ENCODE measurements at places on chromosomes 1 and 21.
A peak's percentile ranks its signal among the peaks of the same experiment; 100 is the strongest.

GRCh38 chr21:38712071-38712470, 93.7 kb upstream of the ETS2 start:
- no peak for DNase-seq

GRCh38 chr1:2127187-2128145, 67.1 kb downstream of the FAAP20 start:
- DNase-seq = peak; percentile 76

DNA sequence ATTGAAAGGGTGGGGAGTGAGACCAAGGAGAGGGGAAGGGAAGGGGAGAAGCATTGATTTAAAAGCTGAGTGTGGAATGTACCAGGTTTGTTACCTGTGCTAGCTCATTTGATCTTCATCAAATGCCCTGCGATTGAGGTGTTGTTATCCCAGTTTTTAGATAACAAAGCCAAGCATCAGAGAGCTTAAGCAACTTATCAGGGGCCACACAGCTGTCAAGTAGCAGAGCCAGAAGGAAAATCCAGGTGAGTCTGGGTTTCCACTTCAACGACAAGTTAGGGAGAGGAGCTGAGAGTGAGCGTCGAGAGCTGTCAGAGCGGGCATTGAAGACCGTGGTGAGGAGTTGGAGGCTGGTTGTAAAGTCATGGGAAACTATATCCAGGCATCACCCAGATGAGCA, 146.9 kb upstream of the IRF2BP2 start:
- DNase-seq = no peak

DNA sequence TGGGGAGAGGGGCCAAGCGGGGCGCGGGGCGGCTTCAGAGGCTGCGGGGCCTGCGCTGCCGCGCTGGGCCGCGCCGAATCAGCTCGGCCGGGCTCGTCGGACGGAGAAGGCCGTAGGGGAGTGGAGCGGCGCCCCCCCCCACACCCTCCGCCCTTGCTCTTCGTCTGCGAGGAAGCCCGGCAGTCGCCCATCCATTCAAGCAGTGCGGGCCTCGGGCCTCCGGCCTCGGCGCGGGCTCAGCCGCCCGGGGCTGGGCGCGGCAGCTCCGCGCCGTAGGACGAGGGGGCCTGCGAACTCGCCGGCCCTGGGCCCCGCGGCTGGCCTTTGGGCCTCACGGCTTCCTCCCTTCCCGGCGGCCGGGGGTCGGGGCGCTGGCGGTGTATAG, 564 bp downstream of the CTPS1 start:
- no peak for DNase-seq

GRCh38 chr1:217137210-217137881, 414.1 kb upstream of the ESRRG start:
- peak; percentile 55 for DNase-seq

GRCh38 chr1:247358920-247359319, 27.3 kb upstream of the ZNF496 start:
- DNase-seq = no peak

GRCh38 chr1:193763266-193763665, 576.9 kb upstream of the B3GALT2 start:
- no peak for DNase-seq

GRCh38 chr1:3369446-3370076, 84.9 kb upstream of the ARHGEF16 start:
- DNase-seq = peak; percentile 83

GRCh38 chr1:42736571-42737200, 3.4 kb downstream of the CLDN19 start:
- no peak for DNase-seq

DNA sequence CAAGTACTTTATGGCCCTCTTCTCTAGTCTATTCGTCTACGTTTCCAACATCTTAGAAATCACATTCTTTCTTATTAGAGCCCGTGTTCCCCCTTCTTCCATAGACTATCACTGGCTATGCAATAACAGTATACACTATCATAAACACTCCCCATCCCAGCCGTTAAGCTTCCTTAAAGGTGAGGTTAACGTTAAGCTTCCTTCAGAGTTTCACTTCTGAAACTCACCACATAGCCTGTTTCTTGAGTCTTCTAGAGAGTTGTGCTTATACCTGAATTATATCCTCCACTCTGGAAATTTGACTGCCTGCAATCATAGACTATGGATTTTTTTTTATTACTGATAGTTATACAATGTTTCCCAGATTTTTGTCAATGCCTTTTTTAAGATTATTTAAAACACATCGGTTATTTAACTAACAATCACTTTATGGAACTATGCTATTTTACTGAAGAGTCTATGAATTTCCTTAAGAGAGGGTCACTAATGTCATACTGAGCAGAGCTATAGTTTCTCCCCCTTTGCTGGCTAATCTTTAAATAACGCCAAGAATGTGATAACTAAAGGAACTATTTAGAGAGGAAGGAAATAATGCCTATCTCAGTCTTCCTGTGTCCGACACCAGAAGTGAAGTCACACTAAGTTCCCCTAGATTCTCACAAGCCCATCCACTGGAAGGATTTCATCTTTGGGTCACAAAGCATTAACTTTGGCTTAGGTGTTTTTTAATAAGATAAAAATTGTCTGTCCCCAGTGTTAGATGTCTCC, 16.8 kb downstream of the FCER1A start:
- DNase-seq = no peak

GRCh38 chr1:192363177-192363576, 46.4 kb downstream of the RGS21 start:
- DNase-seq = no peak

- DNase-seq = no peak
These were observed 28.5 kb upstream of the TTC34 start for GRCh38 chr1:2829846-2830615.

GRCh38 chr1:71829346-71829745, 453.0 kb downstream of the NEGR1 start:
- no peak for DNase-seq

GRCh38 chr1:43293896-43294760, 6.7 kb upstream of the TIE1 start:
- DNase-seq = no peak

DNA sequence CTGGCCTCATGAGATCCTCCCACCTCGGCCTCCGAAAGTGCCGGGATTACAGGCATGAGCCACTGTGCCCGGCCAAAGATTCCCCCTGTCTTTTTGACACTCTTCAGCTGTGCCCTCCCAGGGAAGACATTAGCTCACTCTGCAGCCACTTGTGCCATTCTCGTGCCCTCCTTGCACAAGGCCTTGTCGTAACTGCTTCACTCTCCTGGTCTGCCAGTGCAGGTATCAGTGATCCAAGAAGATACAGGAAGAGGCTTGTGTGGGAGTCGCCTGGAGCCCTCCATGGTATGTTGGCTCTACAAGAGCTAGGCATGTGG, 22.0 kb upstream of the WDR26 start:
- DNase-seq = no peak

DNA sequence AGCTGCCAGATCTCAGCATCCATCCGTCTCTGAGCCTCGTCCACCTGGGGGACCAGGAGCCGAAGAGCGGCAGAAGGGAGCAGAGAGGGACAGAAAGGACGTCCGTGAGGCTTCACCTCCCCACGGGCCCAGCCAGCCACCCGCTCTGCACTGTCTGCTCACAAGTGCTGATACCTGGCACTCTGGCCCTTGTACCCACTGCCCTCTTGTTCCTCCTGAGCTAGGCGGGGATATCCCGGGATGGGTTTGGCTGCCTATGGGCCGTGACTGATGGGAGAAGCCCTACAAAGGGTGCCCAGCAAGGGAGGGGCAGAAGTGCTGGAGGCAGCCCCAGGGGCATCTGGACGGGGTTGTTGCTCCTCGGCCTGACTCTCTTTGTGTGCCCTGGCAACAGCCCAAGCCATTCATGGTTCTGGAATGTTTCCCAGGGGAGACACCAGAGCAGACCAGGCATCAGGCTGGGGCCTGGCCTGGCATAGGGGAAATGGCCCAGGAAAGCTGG, 57.6 kb downstream of the LDLRAD2 start:
- DNase-seq = peak; percentile 84

- no peak for DNase-seq
These were observed 32.1 kb upstream of the C1orf21 start for GRCh38 chr1:184354719-184355118.

DNA sequence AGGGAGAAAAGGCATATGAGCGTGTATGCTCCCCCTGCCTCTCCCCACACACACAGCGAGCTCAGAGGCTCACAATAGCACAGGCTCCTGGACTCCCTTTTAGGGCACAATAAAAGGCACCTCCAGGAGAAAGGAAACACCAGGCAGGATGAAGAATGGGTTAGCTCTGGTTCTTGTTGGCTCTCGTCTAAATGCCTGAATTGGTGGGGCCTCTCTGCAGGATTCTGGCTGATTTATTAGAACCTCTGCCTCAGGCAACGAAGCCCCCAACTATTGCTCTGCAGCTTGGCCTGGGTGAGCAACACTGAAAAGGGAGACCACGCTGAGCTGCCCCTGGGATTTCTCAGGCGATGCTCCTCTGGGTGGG, 590.9 kb upstream of the PLXNA2 start:
- DNase-seq = no peak

- peak; percentile 57 for DNase-seq
These were observed 25.0 kb downstream of the CRYAA start for GRCh38 chr21:43193651-43194302.

GRCh38 chr1:214439352-214440119, 111.9 kb downstream of the PTPN14 start:
- no peak for DNase-seq

DNA sequence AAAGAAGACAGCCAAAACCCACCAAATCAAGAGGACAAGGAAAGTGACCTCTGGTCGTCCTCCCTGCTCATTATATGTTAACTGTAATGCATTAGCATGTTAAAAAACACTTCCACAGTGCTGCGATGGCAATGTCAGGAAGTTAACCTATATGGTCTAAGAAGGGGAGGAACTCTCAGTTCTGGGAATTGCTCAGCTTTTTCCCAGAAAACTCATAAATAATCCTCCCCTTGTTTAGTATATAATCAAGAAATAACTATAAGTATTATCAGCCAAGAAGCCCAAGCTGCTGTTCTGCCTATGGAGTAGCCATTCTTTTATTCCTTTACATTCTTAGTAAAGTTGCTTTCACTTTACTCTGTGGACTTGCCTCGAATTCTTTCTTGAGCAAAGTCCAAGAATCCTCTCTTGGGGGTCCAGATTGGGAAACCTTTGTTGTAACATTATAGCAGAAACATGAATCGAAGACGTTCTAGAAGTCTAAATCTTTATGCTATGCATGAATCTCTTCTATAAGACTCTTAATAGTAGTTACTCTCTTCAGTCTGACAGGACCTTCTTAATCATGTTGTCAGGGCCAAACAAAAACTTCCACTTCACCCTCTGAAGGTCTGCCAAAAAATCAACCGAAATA, 110.0 kb upstream of the VANGL1 start:
- DNase-seq = no peak

GRCh38 chr1:222739929-222740328, 2.9 kb downstream of the FAM177B start:
- DNase-seq = no peak

DNA sequence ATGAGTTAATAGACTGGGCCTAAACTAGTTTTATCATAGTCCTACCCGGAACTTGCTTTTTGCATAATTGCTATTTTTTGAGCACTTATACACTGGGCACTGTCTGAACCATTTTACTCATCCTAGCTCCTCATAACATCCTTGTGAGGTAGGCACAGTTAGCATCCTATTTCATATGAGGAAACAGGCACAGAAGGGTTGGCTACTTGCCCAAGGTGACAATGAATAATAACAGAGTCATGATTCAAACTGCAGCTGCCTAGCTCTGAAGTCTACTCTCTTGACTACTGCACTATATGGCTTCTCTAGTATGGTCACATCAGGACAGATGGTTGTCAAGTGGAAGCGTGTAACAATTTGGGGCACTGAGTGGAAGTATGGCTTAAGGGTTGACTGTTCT, 18.2 kb upstream of the RC3H1 start:
- no peak for DNase-seq

DNA sequence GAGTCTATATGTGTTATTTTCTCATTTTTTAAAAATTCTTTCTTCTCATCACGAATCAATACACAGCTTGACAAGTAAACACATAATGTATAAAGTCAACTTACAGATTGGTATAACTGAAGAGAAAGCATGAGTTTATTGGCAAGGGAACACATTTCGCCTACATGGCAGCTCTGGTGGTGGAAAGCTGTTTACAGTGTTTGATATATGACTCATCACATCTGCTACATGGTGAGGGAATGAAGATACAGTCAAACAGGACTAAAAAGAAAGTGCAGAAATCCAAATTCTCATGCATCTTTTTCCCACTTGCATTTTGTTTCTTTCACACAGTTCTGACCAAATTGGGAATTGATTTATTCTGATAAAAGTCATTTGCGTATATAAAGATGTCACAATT, 122.2 kb upstream of the ADGRL4 start:
- DNase-seq = no peak

DNA sequence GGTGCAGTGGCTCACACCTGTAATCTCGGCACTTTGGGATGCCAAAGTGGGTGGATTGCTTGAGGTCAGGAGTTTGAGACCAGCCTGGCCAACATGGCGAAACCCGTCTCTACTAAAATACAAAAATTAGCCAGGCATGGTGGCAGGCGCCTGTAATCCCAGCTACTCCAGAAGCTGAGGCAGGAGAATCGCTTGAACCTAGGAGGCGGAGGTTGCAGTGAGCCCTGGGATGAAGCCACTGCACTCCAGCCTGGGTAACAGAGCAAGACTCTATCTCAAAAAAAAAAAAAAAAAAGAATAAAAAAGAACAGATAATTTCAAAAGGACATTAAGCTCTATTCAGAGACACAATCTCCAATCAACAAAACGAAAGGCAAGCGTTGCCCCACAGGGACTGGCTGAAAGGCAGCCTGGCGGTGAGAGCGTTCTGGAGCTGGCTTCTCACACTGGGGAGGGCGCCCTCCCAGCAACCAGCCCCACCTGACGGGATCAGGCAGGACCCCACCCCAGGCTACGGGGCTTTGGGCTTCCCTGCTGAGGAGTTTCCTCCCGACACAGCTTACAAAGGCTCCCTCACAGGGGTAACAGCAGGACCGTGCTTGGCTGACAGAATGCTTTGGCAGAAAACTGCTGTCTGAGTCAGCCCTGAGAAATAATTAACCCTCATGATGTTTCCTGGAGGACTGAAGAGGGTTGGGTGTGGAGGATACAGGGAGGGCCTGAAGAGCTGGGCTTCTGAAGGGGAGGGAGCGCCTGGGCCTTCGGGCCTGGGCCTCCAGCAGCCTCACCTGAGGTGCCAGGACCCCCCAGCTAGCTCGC, 31.1 kb upstream of the SRP9 start:
- DNase-seq = peak; percentile 86

Data from right cardiac atrium (tissue), 5 donors.